Amygdala (tissue), 56 donors: ENCODE measurements at places on chromosomes 1 and 21.
A peak's percentile ranks its signal among the peaks of the same experiment; 100 is the strongest.

DNA sequence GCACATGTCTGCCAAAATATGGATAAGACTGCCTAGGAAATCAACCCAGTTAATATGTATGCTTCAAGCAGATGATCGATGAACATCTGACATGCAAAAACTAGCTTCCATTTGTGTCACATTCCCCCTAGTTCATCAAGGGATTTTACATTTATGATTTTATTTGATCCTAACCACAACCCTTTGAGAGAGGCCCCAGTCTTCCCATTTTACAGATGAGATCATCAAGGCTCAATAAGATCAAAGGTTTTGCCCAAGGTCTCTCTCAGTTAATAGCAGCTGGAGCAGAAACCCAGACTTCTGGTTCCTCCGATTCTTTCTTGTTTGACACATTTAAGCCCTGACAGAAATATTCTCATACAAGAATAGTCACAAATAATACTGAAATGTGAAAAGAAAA, 107.7 kb upstream of the PPP2R5A start:
- no peak for DNase-seq

DNA sequence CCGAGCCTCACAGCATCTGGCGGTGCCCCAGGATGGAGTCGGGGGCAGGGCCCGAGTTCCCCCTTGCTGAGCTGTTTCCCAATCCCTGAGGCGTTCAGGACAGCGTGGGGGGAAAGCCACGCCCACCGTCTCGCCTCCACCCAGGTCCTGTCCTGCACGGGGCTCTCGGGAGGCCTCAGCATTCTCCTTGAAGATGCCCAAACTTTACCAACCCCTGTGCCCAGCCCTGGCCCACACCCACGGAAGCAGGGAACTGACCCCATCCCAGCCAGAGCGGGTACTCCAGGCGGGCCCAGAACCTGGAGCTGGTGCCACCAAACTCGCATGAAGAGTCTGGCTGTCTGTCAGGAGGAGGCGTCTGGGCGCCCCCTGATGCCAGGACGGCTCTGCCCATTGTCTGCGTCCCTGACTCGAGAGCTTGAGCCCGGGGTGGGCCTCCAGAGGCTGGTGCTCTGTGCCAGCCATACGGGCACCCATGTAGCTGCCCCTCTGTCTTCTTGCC, 35.3 kb upstream of the POFUT2 start:
- no peak for DNase-seq

GRCh38 chr1:228009828-228010775, 3.3 kb downstream of the WNT3A start:
- no peak for DNase-seq

DNA sequence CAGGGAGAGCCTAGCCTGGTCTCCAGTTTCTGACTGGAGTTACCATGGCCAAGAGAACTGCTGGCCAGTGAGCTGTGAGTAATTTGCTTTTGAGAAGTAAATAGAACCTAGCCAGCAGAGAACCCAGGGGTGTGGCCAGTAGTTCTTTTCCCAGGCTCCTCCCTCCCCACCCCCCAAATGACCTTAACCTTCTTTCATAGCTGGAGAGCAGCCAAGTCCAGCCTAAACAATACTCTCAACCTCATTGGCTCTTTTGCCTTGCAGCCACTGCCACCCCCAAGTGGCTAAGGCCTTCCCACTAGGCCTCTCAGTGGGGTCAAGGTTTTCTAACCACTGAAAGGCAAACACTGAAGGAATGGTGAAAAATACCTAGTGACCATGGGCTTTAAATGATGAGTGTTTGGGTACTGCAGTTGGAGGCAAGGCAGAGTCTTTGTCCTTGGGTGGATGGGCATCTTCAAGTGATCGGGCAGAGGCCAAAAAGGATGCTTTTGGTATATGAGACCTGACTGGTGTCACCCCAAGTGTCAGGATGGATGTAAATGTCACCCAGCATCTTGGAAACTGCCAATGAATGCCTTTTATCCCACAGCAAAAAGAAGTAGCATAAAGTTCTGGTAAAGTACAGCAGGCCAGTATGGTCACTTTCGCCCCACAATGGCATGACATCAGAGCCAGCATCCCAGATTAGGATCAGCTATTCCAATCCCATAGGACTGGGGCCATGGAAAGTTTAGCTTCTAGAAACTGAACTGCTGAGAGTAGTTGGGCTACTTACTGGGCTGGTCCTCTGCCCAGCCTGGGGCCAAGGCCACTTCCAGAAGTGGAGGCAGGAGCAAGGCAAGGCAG, 3.5 kb upstream of the PIGV start:
- DNase-seq: peak; percentile 41

GRCh38 chr1:81068726-81069125, 732.0 kb upstream of the ADGRL2 start:
- DNase-seq: no peak

DNA sequence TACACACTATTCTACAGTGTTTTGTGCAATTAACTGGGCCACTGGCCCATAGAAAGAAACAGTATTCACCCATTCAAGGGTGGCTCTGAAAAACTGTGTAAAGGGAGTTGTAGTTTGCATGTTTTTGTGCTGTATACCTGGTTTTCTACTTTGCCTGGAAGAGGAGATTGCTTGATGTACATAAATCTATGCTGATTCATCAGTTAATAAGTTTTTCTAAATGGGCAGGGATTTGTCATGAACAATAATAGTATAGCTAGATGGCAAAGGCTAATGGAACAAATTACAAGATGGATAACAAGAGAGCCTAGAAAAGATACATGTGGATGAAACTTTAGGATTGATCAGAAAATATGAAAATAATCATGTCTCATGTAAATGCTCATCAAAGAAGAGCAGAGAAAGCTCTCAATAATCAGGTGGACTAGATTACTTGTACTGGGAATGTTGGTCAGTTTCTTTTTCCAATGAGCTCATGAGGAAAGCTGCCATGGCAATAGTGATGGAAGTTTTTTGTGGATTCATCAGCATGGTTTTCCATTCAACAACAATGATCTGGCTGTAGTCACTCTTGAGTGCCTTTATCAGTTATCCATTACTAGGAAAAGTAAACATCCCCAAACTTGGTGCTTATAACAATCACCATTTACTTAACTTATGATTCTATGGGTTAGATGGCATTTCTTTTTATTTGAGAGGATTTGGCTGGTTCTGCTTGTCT, 602.8 kb downstream of the BRINP3 start:
- no peak for DNase-seq

DNA sequence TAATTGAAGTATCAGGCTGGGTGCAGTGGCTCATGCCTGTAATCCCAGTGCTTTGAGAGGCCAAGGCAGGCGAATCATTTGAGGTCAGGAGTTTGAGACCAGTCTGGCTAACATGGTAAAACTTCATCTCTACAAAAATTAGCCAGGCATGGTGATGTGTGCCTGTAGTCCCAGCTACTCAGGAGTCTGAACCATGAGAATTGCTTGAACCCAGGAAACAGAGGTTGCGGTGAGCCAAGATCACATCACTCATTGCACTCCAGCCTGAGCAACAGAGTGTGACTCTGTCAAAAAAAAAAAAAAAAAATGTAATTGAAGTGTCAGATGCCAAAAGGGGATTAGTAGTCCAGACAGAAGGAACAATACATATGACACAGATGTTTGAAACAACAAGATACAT, 56.7 kb downstream of the SLC44A5 start:
- DNase-seq: no peak

DNA sequence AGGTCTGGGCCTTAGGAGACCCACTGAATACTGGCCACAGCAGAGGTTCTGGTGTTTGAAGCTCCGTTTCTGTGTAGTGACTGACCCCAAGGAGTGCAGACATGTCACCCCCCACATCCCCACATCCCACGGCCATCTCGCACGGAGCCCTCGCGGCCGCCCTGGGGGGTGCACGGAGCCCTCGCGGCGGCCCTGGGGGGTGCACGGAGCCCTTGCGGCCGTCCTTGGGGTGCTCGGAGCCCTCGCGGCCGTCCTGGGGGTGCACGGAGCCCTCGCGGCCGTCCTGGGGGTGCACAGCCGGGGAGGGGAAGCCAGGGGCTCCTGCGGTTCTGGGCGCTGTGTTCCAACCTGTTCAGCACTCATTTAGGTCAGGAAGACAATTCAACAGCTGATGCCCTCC, 68.4 kb downstream of the SCCPDH start:
- no peak for DNase-seq

DNA sequence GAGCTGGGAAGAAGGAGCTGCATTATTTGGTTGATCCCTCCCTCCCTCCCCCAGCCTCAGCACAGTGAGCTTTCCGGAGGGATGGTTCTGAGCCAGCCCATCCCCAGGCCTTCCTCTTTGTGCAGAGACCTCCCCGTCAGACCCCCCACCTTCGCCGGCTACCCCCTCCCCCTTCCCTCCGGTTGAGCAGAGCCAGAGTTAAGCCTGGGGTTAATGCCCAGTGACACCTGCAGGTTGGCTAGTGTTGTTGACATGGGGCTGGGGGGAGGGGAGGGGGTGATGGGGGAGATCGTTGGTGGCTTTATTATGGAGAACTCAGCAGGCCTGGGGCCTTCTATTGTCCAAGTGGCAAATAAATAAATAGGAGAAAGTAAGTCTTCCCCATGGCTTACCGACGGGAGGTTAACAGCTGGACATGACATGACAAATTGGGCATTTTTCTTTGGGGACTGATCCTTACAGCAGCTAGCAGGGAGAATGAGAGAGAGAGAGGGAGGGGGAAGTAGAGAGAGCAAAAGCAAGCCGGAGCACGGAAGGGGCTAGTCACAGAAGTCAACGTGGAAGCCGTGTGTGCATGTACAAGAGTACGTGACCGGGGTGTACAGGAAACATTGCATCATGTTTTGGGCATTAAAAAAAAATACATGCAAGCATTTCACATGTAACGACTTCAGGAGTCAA, 131.1 kb downstream of the TMEM53 start:
- DNase-seq: no peak

- no peak for DNase-seq
Measured at GRCh38 chr1:236979149-236979900, 24.9 kb downstream of the MT1HL1 start.

DNA sequence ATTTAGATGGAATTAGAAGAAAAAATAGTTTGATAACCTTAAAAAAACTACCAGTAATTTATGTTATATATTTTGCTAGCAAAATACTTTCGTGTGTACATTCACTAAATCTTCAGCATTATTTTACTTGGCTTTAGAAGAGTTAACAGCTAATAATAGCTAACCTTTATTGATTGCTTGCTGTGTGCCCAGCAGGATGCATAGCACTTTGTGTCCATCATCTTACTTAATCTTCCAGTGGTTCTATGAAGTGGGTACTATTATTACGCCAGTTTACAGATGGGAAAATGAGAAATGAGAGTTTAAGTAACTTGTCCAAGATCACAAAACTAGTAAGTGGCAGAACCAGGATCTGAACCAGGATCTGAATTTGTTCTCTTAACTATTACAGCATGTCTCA, 41.7 kb upstream of the GPR25 start:
- no peak for DNase-seq

- DNase-seq: no peak
Measured at GRCh38 chr1:15475752-15476314, at the start of gene CELA2B. Gene CELA2B (plus strand): TSS chr1:15476104. CDS start chr1:15476126, 22 bp downstream.

- DNase-seq: no peak
Measured at GRCh38 chr1:79847700-79848099, 841.2 kb upstream of the ADGRL4 start.

- no peak for DNase-seq
Measured at GRCh38 chr1:79151006-79151796, 144.7 kb upstream of the ADGRL4 start.

- no peak for DNase-seq
Measured at GRCh38 chr1:91527266-91527765, 26.7 kb downstream of the CDC7 start.

- DNase-seq: peak; percentile 37
Measured at GRCh38 chr1:12528021-12528852, 89.8 kb downstream of the DHRS3 start.

DNA sequence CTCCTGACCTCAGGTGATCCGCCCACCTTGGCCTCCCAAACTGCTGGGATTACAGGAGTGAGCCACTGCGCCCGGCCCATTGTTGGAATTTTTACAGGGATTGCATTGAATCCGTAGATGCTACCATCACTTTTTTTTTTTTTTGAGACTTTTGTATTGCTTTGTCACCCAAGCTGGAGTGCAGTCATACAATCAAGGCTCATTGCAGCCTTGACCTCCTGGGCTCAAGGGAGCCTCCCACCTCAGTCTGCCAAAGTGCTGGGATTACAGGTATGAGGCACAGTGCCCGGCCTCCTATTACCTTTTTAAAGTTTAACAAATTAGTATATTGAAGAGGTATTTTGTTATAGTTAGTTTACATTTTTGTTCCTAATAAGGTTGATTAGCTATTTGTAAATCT, 62.2 kb upstream of the SLC45A1 start:
- no peak for DNase-seq

DNA sequence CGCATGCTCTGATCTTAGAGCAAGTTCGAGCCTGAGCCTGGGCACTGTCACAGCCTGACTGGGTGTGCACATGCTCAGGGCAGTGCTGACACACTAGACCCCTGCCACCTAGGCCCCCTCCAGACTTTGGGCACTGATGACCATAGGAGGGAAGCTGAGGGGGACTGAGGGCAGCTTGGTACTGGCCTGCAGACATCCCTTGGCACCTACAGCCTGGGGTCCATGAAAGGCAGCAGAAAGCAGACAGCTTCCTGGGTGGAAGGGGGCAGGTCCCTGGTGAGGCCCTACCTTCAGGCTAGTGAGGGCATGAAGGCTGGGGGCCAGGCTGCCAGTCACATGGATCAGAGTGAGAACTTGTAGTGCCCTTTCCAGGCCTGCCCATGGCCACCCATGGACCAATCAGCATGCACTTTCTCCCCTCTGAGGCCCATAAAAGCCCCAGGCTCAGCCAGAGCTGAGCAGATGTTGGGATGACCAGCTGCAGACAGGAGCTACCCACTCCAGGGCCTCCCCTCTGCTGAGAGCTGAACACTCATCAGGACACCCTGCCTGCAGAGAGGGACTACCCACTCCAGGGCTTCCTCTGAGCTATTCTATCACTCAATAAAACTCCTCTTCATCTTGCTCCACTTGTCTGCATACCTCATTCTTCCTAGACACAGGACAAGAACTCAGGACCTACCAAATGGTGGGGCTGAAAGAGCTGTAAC, 680.8 kb downstream of the MATN1 start:
- DNase-seq: no peak

DNA sequence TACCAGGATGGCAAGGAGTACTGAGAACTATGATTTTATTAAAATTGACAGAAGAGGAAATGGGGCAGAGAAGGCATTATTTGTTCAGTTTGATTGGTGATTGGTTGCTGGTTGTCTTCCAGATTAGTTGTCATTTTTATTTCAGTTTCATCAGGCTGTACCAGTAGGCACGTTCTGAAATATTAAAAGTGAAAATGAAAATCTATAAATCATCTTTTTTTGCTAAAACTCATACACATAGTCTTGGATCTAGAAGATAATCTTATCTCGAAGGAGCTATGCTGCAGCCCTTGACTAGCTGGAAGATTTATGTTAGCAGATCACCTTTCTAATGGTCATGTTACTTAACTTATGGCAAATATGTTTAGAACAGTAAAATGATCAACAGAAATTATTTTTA, 29.0 kb downstream of the NEK7 start:
- no peak for DNase-seq

GRCh38 chr1:176801514-176802020, 338.6 kb downstream of the PAPPA2 start:
- no peak for DNase-seq
